ENCODE measurements at places on chromosomes 2 and 18.

- DNase-seq = no peak
These were observed 370.8 kb downstream of the TNS1 start for GRCh38 chr2:217632043-217632442.

- DNase-seq = no peak
These were observed 6.7 kb downstream of the SERPINB2 start for GRCh38 chr18:63894106-63894772.

GRCh38 chr2:168179592-168179991 is 67.8 kb downstream of the STK39 start:
- DNase-seq = no peak

DNA sequence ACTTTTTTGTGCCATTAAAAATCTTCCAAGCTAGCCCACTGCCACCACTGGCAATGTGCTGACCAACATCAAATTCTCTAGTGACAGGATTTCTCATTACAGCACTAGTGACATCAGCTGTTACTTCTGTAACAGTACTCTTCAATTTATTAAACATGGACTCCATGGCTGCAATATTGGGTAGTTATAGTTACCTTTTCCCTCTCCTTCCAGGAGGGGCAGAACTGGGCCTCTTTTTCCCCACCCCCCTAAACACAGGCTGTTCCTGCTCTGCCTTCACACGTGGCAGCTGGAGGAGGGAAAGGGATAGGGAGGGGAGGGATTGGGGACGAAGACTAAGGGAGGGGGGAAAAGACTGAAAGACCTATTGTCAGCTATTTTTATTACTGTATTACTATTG is 38.1 kb downstream of the TRAK2 start:
- no peak for DNase-seq

DNA sequence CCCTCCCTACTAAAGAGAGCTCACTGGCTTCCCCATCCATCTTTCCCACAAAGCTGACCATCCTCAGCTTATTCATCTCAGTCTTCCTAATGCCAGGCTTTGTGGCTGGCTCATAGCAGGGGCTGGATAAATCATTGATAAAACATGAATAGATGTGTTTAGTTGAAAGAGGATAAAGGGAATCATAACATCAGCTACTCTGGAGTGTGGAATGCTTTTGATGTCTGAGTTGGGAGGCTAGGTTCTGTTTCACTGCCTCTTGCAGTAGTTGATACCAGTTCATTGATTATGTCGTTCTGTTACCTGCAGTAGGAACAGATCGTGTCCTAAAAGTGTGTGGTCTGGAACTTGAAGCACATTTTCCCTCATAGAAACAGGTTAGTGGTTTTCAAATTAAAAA is 66.3 kb upstream of the HK2 start:
- no peak for DNase-seq

GRCh38 chr2:189466656-189467055 is 25.4 kb downstream of the WDR75 start:
- peak; percentile 51 for DNase-seq

DNA sequence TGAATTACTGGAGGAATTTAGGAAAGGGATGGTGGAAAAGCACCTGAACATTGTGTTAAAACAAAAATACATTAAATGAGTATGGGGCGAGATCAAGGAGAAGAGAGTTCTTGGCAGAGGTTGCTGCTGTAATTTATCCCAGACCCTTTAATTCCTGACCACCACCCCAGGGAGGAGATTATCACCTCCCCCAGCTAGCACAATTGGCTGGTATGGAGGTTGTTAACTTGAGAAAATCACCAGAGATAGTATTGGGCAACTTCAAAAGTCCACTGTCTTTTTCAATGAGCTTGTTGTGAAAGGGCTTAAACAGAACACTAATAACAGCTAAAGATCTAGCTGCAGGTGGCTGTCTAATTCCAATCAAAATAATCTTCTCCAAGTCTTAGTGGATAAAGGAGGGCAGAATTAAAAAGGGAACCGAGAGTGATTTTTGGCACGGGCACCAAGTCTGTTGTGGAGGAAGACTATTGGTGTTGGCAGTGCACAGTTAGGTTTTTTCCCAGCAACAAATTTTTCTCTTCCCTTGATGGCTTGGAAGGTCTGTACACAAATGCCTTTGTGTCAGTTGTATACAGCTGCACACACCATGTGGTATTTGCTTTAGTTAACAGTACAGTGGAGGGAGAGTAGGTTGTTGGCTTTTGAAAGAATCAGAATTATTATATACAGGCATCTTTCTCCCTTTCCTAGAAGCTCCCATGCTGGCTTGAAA is 289.5 kb downstream of the SLC4A3 start:
- no peak for DNase-seq

All from cardiac fibroblast (primary cell).